Stimulated activated CD4-positive, alpha-beta T cell treated with anti-CD3 and anti-CD28 coated beads, TNF-alpha, amount 100 ng/mL, for 4 hours (primary cell): ENCODE measurements at places on chromosomes 5 and 9.

- DNase-seq: no peak
These were observed 714.9 kb upstream of the MEF2C start for GRCh38 chr5:89597878-89598277.

- no peak for DNase-seq
These were observed 164.4 kb downstream of the ZSWIM6 start for GRCh38 chr5:61496446-61496845.

- no peak for DNase-seq
These were observed 45.8 kb downstream of the SRFBP1 start for GRCh38 chr5:122007546-122007945.

DNA sequence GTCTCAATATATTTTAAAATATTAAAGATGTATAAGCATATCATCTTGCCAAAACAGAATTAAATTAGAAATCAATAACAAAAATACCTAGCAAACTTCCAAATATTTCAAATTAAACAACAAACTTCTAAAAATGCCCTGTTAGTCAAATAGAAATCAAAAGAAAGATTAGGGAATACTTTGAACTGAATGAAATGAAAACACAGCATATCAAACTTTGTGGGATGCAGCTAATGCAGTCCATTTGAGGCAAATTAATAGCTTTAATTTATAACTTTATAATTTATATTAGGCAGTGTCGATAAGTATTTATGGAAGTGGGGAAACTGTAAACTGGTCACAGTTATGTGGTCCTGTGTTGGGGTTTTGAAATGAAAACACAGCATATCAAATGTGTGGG is 17.1 kb downstream of the SLC6A3 start:
- DNase-seq: no peak

DNA sequence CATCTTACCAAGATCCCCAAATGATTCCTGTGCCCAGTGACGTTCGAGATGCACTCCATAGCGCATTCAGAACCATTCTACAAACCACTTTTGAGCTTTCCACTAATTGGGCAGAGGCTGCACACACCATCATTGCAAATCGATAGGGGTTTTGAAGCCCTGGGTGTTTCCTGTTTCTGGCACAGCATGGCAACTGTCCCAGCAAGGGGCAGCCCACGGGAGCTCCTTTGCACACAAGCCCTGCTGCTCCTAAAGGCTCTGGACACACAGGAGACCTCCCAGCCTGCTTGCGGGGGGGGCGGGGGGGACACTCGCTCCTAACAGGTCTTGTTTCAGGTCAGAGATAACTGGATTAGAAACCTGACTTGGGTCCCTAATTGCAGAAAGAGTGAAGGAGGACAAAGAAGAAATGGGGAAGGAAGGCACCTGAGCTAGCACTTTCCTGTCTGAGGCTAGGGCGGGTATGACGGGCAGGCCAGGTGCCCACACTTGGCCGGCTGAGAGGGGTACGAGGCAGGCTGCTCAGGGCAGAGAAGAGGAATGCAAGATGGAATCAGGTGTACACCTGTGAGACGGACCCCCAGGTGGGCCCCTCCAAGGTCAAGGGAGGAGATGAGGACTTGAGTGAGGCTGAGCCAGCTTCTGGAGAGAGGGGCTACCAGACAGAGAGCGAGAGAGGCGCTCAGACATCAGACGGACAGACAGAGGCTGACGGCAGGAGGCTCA is 820 bp downstream of the FBP1 start:
- no peak for DNase-seq

GRCh38 chr9:123682746-123683145 is 247.2 kb downstream of the DENND1A start:
- DNase-seq: no peak

DNA sequence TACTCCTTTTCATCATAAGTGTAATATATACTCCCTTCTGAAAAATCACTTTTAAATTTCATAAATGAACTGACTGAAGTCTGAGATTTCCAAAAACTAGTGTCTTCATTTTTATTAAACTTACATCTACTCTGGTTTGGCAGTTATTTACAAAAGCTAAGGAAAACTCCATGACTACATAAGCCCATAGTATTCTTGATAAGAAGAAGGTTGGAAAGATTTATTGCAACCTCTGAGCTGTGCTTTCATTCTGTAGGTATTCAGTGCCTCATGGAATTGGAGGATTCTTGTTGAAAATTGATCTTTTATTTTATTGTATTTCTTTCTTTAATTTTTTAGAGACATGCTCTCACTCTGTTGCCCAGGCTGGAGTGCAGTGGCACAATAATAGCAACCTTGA is 41.7 kb downstream of the GNAQ start:
- DNase-seq: no peak

- no peak for DNase-seq
These were observed 41.7 kb downstream of the TMEM161B start for GRCh38 chr5:88226881-88227450.

DNA sequence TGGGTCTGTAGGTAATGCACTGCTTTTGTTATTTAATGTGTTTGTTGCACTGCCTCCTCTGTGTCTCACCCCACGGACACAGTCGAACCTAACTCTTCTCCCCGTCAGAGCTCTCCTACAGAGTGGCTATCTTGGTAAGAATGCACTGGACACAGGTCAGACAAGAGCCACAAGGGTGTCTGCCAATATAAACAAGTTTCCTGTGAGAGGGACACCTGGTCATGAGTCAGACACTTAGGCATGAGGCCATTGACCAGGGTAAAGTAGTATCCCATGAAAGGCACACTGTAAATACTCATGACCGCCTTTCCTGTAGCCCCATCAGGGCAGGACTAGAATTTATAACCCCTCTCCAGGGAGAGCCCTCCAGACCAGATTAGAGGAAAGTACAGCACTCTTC is 115.5 kb downstream of the SLC12A2 start:
- no peak for DNase-seq

GRCh38 chr9:123435471-123435870 is 79.5 kb downstream of the CRB2 start:
- DNase-seq: no peak

DNA sequence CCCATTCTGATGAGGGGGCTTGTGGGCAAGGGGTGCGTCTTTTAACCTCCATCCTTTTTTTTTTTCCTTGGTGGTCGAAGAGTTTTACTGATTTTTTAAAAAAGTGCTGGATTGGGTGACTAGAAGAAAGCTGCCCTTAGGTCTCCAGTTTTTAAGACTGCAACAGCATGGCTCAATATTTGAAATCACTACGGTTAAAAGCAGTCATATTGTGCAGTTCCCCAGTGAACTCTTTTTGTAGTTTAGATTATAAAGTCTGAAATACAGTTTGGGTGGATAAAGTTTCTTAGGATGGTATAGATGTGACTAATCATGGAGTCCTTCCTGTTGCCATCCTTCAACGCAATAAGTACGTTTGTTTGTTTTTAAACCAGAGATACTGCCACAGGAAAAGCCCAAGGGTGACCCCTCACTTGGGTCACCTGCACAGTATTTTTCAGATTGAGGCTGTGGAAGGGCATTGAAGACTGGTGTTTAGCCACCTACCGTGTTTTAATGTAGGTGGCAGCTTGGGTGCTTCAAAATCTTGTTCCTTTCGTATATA is 520 bp upstream of the DHFR start:
- DNase-seq: no peak

DNA sequence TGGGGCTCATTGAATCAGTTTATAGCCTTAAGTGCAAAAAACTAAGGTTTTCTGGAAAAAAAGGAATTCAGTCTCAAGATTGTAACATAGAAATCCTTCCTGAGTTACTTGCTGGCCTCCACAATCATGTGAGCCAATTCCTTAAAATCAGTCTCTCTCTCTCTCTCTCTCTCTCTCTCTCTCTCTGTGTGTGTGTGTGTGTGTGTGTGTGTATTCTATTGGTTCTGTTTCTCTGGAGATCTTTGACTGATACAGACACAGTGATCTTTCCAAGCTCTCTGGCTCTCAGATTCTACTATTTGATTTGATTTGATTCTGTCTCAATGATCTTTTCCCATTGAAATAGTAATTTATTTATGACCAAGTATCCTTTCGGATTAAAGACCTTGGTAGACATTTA is 74.6 kb downstream of the CFAP95 start:
- no peak for DNase-seq

DNA sequence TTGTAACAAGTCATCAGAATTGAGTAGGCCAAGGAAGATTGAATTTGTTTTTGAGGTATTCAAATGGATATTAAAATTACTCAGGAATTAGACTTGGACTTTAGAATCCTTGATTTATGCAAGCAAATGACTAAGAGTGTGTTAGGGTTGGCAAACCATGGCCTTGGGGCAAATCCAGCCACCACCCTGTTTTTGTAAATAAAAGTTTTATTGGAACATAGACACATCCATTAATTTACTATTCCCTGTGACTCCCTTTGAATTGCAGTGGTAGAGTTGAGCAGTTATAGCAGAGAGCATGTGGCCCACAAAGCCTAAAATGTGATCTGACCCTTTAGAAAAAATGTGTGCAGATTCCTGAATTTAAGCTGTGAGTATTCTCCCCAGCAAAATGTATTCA is 115.6 kb downstream of the WDR70 start:
- no peak for DNase-seq

DNA sequence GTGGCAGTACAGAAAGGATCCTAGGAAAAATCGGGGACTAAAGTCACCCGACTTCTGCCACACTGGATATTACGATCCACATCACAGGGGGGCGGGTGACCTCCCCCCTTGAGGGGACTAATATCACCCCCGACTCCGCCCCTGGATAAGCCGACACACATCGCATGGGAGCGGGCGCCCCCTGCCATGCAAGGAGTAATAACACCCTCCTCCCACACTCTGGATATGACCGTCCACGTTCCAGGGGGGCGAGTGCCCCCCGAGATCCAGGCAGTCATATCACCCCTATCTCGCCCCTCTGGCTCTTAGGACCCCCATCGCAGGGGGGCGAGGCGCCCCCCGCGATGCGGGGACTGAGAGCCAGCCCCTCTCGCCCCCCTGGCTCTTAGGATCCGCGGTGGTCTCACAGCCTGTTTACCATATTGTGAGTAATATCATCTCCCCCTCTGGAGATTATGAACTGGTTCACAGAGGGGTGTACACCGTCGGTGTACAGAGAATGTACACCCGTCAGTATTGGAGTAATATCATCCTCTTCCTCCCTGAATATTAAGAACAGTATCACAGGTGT is 423.0 kb downstream of the DIRAS2 start:
- peak; percentile 8 for DNase-seq

DNA sequence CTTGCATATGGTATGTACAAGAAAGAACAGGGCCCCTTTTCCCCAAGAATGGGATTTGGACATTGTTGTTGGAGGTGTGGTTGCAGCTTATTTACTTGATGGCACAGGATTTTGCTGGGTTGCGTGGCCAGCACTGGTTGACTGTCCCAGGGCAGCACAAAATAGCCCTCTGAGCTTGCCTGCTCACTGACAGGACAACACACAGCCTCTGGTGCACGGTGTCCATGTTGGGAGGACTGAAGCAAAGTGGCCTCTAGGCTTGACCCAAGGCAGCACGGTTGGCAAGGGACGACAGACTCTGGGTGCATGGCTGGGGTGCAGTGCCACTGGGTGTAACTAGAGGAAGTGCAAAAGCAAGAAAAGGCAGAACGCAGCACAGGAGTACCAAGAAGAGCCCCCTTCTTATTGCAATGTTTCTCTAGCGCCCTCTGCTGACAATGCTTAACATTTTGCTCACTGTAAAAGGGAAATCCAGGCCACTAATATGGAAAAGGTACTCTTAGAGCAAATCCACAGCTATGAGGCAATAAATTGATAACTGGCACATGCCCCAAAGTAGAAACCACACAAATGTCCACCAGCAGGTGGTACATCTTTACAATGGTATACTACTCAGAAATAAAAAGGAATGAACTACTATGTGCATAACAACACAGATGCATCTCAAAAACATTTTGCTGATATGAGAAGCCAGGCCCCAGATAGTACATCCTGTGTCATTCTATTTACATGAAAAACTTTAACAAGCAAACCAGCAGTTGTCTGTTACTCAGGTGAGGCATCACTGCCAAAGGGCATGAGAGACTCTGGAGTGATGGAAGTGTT is 47.4 kb upstream of the BARX1 start:
- DNase-seq: no peak

- DNase-seq: no peak
These were observed 132.0 kb downstream of the PIK3R1 start for GRCh38 chr5:68347536-68347935.

DNA sequence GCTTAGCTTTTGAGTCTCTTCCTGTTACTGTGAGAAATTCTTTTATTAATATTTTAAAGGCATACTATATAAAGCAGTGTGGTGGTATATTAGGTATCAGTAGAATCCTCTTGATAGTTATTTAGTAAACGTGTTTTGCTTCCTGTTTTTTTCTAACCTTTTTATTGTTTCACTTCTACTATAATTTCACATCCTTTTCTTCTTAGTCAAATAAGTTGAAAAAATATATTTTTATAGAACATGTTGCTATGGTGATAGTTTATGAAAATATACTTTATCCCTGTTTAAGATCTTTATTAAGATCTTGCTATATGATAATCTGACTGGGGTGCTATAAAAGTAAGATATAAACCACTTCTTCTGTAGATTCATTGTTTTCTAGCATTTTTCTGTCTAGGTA is 2.1 kb downstream of the POLK start:
- DNase-seq: no peak

GRCh38 chr5:7391814-7392692 is 3.9 kb upstream of the ADCY2 start:
- DNase-seq: no peak

- DNase-seq: no peak
These were observed 410.2 kb downstream of the PSAT1 start for GRCh38 chr9:78707080-78707479.

- no peak for DNase-seq
These were observed 10.1 kb upstream of the FOXI1 start for GRCh38 chr5:170095646-170096045.

DNA sequence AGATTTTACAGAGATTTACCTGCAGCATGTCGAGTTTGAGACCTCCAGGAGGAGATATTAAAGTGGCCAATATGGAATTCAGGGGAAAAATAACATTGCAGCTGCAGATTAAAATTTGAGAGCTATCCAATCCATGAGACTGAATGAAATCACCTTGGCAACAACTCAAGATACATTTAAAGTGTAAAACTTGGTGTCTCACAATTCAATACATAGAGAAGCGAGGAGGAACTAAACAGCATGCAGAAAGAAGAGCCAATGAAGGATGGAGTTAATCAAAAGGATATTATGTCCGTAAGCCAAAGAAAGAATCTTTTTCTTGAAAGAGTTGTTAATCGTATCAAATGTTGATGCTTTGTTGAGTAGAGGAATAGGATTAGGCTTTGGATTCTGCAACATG is 455.1 kb downstream of the CDH18 start:
- no peak for DNase-seq

DNA sequence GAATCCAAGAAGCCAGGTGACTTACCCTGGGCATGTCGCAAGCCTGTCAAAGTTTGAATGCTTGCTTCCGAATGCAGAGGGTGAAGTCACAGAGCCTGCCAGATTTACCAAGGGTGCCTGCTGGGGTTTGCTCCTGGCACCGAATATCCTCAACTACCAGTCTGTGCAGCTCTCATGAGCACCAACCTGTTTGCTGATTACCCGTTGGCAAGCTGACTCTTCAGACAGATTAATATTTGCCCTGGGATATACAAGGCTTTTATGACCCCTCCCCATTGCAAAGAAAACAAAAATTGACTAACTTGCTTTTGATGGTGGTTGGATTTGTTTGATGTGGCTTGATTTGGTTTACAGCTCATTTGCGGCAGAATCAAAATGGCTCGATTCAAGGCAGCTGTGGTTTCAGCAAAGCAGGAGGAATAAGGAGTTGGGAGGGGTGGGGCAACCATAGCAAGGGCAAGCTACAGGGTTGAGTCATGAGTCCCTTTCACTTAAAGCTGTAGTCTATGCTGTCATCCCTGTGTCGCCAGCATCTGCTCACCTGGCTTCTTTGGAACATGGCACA is 82.3 kb upstream of the AGXT2 start:
- no peak for DNase-seq

GRCh38 chr5:99674101-99674500 is 745.3 kb upstream of the CHD1 start:
- no peak for DNase-seq
